ENCODE measurements at places on chromosomes 11 and 22.

- DNase-seq = no peak
These were observed 840.2 kb upstream of the CNTN5 start for GRCh38 chr11:98180511-98180910.

GRCh38 chr22:19167106-19167869 lies 11.2 kb downstream of the SLC25A1 start:
- no peak for DNase-seq

DNA sequence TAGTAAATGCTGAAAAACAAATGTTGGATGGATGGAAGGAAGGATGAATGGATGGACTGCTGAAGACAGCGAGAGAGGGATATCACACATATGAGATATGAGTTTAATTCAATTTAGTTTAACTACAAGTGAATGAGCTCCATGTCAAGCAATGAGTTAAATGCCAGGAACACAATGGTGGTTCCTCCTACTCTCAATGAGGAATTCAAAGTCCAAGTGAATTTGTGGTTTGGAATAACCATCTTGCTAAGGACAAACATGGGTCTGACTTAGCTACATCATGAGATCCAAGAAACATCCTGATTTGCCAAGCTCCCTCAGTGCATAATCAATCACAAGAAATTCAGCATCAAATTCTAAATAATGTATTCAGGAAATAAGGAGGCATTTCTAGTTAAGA lies 26.1 kb upstream of the PPP2R1B start:
- DNase-seq = no peak

- no peak for DNase-seq
These were observed 24.7 kb upstream of the SORL1 start for GRCh38 chr11:121427400-121427744.

DNA sequence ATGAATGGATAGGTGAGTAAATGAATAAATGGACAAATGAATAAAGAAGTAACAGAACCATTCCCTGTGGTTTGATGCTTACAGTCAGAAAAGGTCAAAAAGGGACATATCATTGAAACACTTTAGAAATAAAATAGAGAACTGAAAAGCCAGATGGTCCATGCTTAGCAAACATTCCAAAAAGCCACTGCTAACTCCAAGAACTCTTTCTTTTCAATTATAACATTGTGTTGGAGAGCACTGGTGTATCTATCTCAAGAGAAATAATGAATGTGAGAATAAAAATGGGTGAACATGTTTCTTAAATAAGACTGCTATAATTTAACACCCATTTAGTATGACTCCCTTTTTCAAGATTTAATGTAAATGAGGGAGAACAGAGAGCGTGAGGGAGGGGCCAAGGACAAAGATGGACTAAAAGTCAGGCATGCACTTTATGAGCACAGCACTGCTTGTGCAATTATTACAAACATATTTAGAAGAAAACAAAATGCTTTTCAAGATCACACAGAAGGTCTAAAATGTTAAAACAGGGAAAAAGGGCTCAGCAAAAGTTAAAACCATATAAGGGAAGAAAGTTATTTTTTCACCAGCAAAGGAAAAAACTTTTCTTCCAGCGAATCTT lies 224.3 kb upstream of the PITPNB start:
- DNase-seq = no peak

- DNase-seq = no peak
These were observed 14.0 kb downstream of the FJX1 start for GRCh38 chr11:35632301-35632700.

- no peak for DNase-seq
These were observed 45.0 kb downstream of the KCNJ1 start for GRCh38 chr11:128822130-128822529.
